ENCODE measurements at places on chromosomes 12 and 14. TPM values are rescaled to one million over a fixed set of nuclear protein-coding genes. Genes with fewer than 3 reads are reported as not detected.

Gene RPL10L
- not detected for total RNA-seq

Gene SIX6
- not detected for total RNA-seq

Gene BHLHE41
- 3.1 TPM for total RNA-seq

Gene TRMT5
- total RNA-seq = 21.8 TPM

Gene SOAT2
- not detected for total RNA-seq

Gene ANO2
- 0.44 TPM for total RNA-seq

Measured in smooth muscle cell of trachea (primary cell).